ENCODE measurements at places on chromosomes 4 and X. TPM values are rescaled to one million over a fixed set of nuclear protein-coding genes. Genes with fewer than 3 reads are reported as not detected.

Gene MAGEB17
- total RNA-seq, result not detected

Gene DMRTC1
- not detected for total RNA-seq

DNA sequence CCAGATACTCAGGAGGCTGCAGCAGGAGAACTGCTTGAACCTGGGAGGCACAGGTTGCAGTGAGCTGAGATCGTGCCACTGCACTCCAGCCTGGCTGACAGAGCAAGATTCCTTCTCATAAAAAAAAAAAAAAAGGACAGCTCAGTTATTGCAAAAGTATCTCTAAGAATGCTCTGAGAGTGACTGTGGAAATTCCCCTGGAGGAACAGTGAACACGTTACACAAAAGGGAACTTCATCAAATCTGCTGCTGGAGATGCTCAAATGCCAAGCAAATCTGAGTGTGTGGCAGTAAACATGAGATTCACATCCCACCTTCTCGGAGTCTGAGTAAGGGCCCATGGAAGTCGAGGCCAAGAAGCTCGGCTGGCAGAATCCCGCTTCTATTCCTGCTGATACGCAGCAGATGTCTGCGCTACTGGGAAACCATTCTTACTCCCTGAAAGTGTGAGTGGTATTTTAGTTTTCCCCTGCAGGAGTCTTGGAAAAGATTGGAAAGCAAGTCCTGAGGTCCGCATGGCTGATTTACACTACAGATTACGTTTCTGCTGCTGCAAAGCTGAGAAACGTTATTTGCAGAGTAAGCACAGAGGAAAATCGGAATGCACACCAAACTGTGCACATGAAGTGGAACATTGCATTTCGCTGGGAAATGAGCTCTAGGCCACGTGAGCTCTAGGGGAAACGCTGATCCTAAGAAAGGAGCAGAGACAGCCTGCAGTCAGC, 162.9 kb downstream of the NSUN7 start:
- peak; percentile 50 for DNase-seq

- DNase-seq, result no peak
Measured at GRCh38 chrX:55253528-55253927, 11.2 kb downstream of the PAGE3 start.

DNA sequence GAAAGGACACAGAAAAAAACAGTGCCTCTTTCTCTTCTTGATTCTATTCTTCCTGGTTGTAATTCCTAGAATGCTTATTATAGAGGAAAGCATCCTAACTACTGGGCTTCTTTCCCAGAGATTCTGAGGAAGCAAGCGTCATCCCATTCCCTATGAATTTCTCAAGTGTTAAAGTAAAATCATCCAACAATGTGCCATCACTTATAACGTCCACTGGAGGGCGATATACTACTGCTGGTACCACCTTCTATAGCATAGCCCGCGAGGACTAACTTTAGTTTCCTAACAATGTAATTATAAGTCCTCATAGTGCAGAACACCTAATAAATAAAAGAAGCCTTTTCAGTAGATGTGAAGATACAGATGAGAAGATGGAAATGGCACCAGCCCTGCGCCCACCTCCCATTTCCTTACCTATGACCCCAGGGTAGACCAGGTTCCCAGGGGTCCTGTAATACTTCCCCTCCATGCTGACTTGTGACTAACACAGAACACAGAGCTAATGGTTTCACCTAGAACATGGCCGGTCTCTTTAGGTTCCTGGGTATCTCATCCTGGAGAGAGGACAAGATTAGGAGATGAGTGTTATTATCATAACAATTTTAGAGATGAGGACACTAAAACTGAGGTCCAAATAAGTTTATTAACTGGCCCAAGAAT, 4.2 kb downstream of the CENPVL3 start:
- DNase-seq, result peak; percentile 32

DNA sequence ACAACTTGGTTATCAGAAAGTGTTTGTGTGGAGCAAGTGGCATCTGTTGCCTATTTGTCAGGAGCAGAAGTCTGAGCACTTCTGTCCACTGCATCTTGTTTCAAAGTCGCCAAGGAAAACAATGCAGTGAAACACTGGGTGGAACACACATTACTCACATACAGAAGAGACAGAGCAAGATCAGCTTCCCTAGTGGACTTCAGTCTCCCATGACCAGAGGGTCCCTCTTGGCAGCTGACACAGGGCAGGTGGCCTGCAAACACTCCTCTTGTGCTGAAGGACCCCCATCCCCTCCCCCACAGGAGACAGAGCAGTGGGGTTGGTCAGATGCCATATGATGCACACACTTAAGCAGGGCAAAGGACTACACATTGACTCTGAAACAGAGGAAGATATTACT, 3.6 kb upstream of the BBS12 start:
- no peak for DNase-seq

All from fibroblast of villous mesenchyme (primary cell).